ENCODE measurements at places on chromosomes 1 and 21.

GRCh38 chr1:186218654-186219352 is 156.2 kb downstream of the TPR start:
- DNase-seq, result no peak

GRCh38 chr1:192615055-192615454 is 20.9 kb upstream of the RGS13 start:
- no peak for DNase-seq

GRCh38 chr1:173627269-173627668 is 7.9 kb upstream of the TEX50 start:
- DNase-seq, result no peak

GRCh38 chr1:198199105-198199504 is 42.3 kb downstream of the NEK7 start:
- peak; percentile 19 for DNase-seq

GRCh38 chr1:6743189-6744101 is 41.8 kb upstream of the CAMTA1 start:
- DNase-seq, result peak; percentile 37

DNA sequence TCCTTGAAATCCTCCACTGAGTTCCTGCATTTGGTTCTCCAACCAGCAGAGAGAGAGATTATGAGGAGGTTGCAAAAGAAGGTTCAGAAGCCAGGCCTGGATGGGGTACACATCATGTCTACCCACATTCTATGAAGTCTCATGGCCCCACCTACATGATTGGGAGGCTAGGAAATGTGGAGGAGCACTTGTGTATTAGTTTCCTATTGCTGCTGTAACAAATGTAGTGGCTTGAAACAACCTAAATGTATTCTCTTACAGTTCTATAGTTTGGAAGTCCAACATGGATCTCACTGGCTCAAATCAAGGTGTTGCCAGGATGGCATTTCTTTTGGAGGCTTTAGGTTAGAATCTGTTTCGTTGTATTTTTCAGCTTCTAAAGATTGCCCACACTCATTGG is 134.2 kb upstream of the ZNF648 start:
- no peak for DNase-seq

GRCh38 chr1:209708297-209708696 is 3.7 kb downstream of the HSD11B1 start:
- DNase-seq, result no peak

DNA sequence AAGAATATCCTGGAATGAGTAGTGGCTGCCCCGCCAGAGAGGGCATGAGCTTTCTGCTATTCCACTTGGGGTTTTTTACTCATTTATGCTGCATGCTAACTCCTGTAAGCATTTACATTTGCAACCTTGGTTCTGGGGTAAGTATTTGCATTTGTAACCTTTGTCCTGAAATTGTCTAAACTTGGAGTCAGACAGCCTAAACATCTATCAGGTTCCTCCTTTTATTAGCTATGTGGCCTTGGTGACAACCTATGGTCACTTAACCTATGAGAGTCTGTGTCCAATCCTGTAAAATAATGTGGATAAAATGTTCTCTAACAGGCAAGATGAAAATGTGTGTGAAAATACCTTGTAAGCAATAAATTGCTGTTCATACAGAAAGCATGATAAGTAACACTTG is 8.9 kb upstream of the ZMYM4 start:
- no peak for DNase-seq

- DNase-seq, result no peak
Observed at GRCh38 chr1:69673321-69673720, 105.6 kb downstream of the LRRC7 start.

- no peak for DNase-seq
Observed at GRCh38 chr21:42566524-42567213, 53.0 kb downstream of the SLC37A1 start.

GRCh38 chr1:154877370-154877974 is 7.4 kb upstream of the KCNN3 start:
- no peak for DNase-seq

- no peak for DNase-seq
Observed at GRCh38 chr1:203509135-203509534, 15.2 kb downstream of the OPTC start.

GRCh38 chr1:205518661-205519540 is 14.4 kb downstream of the CDK18 start:
- DNase-seq, result no peak

- no peak for DNase-seq
Observed at GRCh38 chr1:118115567-118116295, 69.3 kb downstream of the SPAG17 start.

Data from activated CD4-positive, alpha-beta T cell treated with anti-CD3 and anti-CD28 coated beads, Interleukin-2, Interleukin-6, amounts not matched to agents 100 ng/mL and 50 ng/mL, durations not matched to agents 16 hours and 8 hours (primary cell).